ENCODE measurements at places on chromosomes 6 and 20. TPM values are rescaled to one million over a fixed set of nuclear protein-coding genes. Genes with fewer than 3 reads are reported as not detected.

GRIK2 gene
- total RNA-seq, result 0.13 TPM

SLC22A7 gene
- total RNA-seq, result not detected

RAD21L1 gene
- not detected for total RNA-seq

SLC17A3 gene
- total RNA-seq, result not detected

NKAPL gene
- 1.1 TPM for total RNA-seq

LTB gene
- 19.3 TPM for total RNA-seq

HMGCLL1 gene
- 0.25 TPM for total RNA-seq

TREM1 gene
- 1.4 TPM for total RNA-seq

SIRPB2 gene
- total RNA-seq, result not detected

CD109 gene
- 10.4 TPM for total RNA-seq

MEP1A gene
- total RNA-seq, result not detected

COL12A1 gene
- total RNA-seq, result 19.2 TPM

PSORS1C1 gene
- total RNA-seq, result 0.38 TPM

Data from kidney epithelial cell (primary cell).